SK-N-DZ (cell line): ENCODE measurements at places on chromosomes 7 and 10.

- DNase-seq, result peak; percentile 65
These were observed 47.2 kb downstream of the PWWP2B start for GRCh38 chr10:132443983-132444876.

GRCh38 chr7:155756322-155756721 is 55.9 kb downstream of the SHH start:
- DNase-seq, result no peak

DNA sequence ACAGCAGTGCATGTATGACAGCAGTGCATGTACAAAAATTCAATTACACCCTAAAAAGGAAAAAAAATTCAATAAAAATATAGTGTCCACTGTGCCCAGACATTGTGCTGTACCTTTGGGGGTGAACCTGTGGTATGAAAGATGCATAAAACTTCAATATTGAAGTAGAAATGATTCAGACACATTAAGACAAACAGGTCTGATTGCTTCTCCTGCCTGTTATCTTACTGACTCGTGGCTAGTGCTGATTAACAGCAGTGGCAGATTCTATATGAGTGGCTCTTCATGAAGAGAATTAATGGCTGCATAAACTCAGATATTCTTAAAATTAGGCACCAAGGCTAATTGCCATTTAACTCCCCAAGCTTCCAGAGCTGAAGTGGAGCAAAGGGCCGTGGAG is 37.9 kb downstream of the GATA3 start:
- no peak for DNase-seq

GRCh38 chr10:129046065-129046681 is 420.9 kb upstream of the MGMT start:
- DNase-seq, result no peak

DNA sequence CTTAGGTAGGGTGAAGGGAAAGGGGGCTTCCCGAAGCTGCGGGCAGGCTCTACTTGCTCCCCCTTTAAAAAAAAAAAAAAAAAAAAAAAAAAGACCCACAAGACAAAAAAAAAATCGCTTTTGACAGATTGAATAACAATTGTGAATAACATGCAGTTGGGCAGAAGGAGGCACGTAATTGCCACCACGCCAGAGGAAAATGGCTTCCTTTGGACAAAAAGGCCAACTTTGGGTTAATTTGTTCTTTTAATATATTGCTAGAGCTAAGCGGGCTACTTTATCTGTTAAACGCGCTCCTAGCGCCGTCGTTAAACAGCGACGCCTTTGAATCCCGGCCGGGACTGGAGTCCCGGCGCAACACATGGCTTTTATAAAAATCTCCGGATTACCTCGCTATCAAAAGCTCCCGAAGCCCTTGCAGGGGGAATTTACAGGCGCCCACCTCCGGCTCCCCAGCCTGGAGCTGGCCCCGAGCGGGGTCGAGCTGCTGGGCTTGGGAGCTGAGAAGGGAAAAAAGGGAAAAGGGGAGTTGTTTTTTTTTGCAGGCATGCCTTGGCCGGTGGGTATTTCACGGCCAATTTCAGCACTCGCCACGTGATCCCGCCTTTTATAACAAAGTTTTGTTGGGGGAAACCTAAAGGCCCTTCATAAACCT is 1.2 kb downstream of the HOXA11 start:
- no peak for DNase-seq

GRCh38 chr7:18363751-18364380 is 131.7 kb upstream of the HDAC9 start:
- DNase-seq, result no peak

DNA sequence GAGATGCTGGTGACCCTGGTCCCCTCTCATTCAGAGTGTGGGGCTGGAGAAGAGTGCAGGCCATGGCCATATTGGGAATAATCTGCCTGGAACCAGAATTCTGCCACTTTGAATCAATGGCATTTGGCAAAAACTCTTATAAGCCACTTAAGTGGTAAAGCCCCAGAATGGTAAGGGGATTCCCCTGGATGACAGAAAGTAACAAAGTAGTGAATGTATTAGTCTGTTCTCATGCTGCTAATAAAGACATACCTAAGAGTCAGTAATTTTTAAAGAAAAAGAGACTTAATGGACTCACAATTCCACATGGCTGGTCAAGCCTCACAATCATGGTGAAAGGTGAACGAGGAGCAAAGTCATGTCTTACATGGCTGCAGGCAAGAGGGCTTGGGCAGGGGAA is 248.6 kb downstream of the SH2D4B start:
- DNase-seq, result no peak

GRCh38 chr7:6443372-6443941 is 4.3 kb downstream of the DAGLB start:
- DNase-seq, result no peak

DNA sequence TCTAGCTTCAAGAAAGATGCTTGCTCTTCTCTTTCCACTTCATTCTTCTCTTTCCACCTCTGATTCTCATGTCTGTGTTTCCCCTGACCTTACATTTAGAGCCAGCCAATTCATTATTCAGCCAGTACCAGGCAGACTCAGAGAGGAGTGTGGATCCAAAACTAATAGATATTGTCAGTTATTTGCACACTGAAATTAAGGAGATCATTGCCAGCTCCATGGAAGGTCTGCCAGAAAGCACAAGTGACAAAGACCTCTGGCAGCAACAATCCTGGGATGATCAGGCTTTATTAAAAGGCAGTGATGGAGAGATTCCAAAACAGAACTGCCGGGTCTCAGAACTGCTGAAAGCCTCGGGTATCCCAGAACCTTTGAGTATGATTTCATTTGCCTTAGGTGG is 749.4 kb downstream of the XPNPEP1 start:
- DNase-seq, result no peak

GRCh38 chr10:83915801-83916200 is 223.5 kb upstream of the GHITM start:
- DNase-seq, result no peak

- no peak for DNase-seq
These were observed 298.0 kb upstream of the IMMP2L start for GRCh38 chr7:111860248-111860647.

GRCh38 chr7:100563100-100563564 is 10.6 kb downstream of the SAP25 start:
- DNase-seq, result no peak

GRCh38 chr10:72254813-72255568 is 18.7 kb upstream of the DDIT4 start:
- peak; percentile 77 for DNase-seq

- no peak for DNase-seq
These were observed 17.8 kb downstream of the SCD start for GRCh38 chr10:100364735-100365391.

- no peak for DNase-seq
These were observed 116.6 kb downstream of the KLF6 start for GRCh38 chr10:3668276-3668965.

DNA sequence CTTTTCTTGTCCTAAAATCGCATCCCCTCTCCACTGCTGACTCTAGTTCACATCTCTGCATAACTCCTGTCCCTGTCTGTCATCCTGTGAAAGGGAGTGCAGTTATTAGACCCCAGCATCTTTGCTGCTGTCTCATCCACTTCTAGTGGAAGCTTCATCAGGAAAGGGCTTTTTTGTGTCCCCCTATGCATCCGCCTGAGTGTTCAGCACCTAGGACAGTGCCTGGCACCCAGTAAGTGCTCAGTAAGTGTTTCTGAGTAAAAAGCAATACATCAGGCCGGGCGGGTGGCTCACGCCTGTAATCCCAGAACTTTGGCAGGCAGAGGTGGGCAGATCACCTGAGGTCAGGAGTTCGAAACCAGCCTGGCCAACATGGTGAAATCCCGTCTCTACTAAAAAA is 211.8 kb upstream of the FOXK1 start:
- no peak for DNase-seq

- no peak for DNase-seq
These were observed 2.0 kb downstream of the AP1S1 start for GRCh38 chr7:101156277-101156676.

GRCh38 chr7:50479743-50480517 is 29.8 kb upstream of the FIGNL1 start:
- no peak for DNase-seq

DNA sequence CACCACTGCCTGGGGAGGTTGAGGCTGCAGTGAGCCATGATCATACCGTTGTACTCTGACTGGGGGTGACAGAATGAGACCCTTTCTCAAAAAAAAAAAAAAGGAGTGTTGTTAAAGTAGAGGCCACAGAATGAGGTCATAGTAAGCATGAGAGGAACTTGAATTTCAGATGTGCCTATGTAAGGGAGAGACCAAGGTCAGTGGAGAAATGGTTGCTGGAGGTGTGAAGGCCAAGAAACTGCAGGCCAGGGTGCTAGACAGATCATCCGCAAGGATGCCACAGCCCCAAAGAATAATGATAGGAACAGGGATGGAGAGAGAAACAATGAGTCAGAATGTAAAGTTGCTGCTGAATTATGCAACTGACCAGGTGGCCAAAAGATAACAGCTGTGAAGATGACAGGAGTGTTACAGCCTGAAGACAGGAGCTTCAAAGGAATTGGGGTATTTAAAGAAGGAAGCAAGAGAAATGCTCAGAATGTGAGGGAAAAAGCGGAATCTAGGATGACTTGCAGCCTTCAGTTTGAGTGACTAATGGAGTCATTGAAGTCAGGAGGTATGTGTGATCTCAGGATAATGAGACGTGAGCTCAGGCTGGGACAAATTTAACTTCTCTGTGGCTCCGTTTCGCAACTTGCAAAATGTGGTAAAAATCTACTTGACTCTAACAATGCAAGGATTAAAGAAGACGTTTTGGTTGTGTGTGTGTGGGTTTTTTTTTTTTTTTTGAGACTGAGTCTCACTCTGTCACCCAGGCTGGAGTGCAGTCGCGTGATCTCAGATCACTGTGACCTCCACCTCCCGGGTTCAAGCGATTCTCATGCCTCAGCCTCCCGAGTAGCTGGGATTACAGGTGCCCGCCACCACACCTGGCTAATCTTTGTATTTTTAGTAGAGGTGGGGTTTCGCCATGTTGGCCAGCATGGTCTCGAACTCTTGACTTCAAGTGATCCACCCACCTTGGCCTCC is 22.2 kb downstream of the TYW1B start:
- DNase-seq, result no peak

DNA sequence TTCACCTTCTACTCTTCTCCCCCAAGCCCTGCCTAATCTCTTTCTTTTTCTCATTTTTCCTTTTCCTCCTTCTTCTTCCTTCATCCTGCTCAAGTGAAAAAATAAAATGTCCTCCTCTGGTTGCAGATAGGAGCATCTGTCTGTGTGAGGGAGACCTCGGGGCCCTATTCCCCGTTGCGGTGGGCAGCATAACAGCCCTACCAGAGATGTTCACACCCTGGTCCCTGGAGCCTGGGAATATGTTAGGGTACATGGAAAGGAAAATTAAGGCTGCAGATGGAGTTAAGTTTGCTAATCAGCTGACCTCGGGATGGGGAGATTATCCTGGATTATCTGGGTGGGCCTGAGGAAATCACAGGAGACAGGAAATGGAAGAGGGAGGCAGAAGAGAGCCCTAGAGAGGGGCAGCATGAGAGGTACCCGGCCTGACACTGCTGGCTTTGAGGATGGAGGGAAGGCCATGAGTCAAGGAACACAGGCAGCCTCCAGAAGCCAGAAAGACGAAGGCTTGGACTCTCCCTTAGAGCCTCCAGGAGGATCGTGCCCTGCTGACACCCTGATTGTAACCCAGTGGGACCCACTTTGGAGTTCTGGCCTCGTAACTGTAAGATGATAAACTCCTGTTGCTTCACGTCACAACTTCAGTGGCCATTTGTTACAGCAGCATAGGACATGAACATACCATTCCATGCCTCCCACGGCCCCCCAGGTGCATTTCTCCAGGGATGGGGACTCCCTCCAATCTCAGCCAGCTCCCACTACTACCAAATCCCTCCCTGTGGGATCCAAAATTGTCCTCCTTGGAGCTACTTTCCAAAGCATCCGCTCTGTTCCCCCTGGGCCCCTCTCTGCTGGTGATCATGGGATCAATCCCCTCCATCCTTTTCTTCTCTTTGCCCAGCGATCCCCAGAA is 39.0 kb upstream of the ZMIZ1 start:
- DNase-seq, result no peak

GRCh38 chr10:113007343-113007771 is 57.3 kb downstream of the TCF7L2 start:
- no peak for DNase-seq

DNA sequence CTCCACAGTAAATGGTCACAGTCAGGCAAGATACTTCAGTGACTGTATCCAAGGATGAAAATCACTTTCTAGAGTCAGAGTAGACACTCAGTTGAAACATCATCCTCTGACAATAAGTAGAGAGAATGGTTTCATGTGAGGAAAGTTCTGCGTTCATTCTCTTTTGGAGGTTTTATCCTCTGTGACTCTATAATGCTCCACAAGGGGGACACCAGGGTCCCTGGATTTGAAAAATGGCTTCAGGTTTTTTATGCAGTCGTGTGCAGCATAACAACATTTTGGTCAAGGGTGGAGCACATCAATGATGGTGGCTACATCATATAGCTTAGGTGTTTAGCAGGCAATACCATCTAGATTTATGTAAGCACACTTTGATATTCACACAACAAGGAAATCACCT is 40.4 kb downstream of the TMEM168 start:
- no peak for DNase-seq

- DNase-seq, result peak; percentile 47
These were observed 335.7 kb downstream of the PHTF2 start for GRCh38 chr7:78134256-78134655.

DNA sequence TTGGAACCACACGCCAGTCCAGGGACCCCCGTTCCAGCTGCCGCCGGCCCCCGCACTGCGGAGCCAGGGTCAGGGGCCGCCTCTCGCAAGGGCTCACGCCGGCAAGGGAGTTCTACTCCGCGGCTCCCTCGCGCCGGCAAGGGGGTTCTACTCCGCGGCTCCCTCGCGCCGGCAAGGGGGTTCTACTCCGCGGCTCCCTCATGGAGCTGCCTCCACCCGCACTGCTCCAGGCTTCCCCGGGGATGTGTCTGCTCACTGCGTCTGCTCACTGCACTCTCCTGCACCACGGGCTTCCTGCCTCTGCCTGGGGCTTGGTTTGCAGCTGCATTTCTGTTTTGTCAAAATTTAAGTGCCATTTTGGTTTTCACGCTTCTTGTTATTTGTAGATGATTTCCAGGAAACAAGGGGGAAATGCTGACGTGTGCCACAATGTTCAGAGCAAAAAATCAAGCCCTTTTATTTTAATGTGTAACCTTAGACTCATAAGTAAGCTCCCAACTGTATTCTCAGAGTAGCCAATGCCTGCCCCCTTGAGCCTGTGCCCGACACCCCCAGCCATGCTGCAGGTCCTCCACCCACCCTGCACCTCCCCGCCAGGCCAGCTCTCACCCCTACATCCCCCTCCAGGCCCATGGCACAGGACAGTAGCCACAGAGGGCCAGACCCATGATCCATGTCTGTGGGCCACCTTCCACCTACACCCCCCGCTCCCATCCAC is 246.2 kb downstream of the MAD1L1 start:
- no peak for DNase-seq

DNA sequence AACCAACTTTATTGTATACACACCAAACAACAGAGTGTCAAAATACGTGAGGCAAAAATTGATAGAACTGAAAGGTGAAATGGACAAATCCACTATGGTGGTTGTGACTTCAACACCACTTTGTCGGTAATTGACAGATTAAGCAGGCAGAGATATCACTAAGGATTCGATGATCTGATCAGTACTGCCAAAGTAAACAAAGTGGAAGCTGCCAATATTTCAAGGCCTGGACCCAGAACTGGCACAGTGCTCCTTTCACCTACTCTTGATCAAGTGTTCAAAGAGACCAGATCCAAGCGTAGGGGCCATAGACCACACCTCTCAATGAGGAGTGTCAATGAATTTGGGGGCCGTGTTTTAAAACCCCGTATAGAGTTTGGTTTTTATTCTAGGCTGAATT is 167.0 kb downstream of the CDK14 start:
- DNase-seq, result no peak

GRCh38 chr10:48655411-48656240 is 29.0 kb upstream of the WDFY4 start:
- no peak for DNase-seq

- DNase-seq, result no peak
These were observed 234.3 kb downstream of the CACNA2D1 start for GRCh38 chr7:82209179-82209747.
